HuH-7 (cell line): ENCODE measurements at places on chromosomes 7 and 10.

- DNase-seq, result no peak
These were observed 86.5 kb downstream of the RALA start for GRCh38 chr7:39709768-39710311.

GRCh38 chr7:19815546-19815945, 42.1 kb upstream of the TMEM196 start:
- no peak for DNase-seq

- no peak for DNase-seq
These were observed 154.9 kb upstream of the COL1A2 start for GRCh38 chr7:94239661-94240234.

GRCh38 chr10:70920519-70920918, 32.2 kb upstream of the PCBD1 start:
- DNase-seq, result no peak
